ENCODE measurements at places on chromosomes 16 and 17.

DNA sequence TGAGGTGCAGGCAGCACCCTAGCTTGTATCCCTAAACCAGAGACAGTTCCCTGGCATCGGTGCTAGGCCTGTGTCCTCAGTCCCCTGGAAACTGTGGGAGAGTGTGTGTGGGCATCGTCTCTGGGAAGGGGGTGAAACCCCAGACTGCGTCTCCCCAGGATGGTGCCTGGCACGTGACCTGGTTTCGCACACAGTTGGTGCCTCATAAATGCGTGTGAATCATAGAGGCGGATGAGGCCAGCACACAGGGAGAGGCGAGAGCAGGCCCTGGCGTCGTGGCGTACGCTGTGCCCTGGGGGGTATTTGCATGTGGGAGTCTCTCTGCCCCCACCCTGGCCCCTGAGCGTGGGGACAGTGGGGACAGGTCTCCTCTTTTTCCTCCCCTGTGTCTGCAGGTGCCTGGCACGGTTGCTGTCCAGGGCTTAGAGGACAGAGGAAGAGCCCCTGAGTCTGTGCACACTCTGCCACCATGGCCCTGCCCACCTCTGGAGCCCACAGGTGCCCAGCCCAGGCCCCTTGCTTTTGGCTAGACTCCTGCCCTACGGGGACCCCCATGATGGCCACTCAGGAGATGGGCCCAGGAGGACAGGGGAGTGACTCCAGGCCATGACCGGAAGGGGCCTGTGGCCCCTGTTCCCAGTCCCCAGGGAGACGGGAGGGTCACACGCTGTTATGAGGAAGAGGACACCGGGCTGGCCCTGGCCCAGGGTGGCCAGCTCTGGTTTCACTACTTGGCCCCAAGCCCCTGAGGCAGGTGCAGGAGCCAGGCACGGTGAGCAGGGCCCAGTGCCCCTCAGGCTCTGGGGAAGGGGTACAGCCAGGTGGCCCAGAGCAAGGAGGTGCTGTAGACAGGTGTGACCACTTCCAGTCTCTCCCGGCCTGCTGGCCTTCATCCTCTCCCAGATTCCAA, 1.3 kb upstream of the FSCN2 start:
- no peak for DNase-seq

DNA sequence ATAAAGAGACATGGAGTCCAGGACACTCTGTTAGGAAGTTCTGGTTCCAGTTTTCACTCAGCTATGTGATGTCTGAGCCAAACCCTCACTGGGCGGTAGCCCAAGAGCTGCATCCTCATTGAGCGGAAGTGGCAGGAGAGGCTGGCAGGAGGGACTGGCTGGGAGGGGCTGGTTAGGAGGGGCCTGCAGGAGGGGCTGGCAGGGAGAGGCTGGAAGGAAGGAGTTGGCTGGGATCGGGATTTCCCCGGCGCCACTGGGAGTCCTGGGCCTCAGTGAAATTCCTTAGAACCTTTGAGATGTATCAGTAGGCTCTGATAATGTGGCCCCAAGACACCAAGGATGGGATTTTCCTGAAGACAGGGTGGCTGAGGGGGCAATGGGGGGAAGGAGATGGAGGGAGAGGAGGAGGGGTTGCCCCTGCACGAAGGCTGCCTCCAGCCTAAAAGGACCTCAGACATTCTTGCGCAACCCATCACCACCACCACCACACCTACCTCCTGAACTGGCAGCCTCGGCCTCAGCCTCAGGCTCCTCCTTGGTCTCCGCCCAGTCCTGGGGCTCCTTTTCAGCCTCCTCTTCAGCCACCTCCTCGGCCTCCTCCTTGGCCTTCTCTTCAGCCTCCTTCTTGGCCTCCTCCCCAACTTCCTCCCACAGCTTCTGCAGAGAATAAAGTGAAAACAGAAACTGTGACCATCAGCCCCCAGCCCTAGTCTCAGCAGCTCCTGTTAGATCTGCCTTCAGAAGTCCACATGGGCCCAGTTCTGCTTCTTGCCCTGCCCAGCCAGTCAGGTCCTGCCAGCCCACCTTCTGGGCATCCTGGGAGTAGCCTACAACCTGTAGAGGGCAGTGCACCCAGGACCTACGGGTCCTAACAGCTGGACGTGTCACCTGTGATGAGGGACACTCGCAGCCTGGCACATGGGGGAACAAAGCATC, 31.7 kb downstream of the CNGB1 start:
- DNase-seq, result no peak

GRCh38 chr16:22673421-22673831, 140.5 kb upstream of the HS3ST2 start:
- no peak for DNase-seq

DNA sequence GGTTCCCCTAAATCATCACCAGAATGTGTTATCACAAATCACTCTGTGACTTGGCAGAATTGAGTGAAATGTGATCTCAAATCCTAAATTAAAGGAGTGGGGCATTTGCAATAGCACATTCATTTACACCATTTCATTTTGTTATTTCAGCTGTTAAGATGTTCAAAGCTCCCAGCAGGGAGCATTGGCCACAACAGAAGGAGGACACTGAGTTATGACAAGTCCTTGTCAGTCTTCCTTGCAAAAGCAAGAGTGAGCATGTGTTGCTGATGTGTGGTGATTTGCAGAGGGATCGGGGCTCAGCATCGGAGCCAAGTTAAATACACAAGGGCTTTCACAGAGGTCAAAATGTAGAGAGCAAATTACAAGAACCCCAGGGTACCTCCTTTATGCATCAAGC, 372.2 kb upstream of the CDH5 start:
- DNase-seq, result no peak

DNA sequence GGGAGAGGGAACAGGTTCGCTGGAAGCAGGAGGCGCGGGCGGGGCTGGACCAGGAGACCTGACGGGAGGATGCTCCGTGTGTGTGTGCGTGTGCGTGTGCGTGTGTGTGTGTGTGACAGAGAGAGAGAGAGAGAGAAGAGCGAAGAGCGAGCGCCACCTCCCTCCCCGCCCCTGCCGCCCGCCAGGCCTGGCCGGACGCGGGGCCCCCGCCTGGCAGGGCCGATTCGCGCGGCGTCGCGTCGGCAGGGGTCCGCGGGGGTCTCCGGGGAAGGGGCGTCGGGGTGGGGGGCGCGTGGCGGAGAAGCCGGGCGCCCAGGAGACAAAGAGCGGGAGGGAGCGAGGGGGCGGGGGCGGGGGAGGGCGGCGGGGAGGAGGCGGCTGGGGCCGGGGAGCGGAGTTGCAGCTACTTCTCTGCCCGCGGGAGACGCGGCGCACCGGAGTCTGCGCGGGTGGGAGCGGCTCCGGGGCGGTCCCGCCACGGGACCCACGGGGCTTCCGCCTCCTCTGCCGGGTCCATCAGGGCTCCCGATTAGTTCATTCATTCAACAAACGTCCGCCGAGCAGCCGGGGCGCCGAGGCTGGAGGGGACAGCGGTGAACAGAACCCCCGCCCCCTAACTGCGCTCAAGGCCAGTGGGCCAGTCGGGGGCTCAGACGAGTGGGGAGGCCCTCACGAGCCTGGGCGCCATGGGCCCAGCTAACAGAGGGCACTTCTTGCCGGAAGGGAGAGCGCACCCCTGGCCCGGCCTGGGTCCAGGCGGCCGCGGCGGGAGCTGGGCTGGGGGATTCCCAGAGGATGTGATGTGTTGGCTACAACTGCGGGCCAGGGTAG, at the start of gene SAMD14:
Gene SAMD14 (minus strand): TSS at position 433 of the 831 bp plus-strand sequence. CDS start 5,201 bp downstream, outside the sequence.
- DNase-seq, result peak; percentile 71

GRCh38 chr16:3122926-3123570, 10.7 kb downstream of the ZNF205 start:
- DNase-seq, result no peak

DNA sequence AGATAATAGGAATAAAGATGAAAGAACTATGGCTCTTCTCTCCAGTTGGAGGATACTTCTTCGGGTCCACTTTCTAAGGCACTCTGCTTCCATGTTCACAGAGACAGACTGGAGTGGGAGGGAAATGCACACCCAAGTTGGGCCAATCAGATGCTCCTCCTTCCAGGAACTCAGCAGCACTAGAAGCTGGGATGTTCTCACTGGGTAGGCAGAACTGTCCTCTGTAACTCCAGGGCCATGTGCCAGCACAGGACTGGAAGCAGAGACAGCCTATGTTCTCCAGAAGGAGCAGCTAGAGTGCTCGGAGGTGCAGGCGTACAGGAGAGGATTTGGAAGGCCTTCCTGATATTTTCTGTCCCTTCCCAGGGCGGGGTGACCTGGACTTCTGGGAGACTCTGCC, 49.9 kb upstream of the SREBF1 start:
- DNase-seq, result no peak

DNA sequence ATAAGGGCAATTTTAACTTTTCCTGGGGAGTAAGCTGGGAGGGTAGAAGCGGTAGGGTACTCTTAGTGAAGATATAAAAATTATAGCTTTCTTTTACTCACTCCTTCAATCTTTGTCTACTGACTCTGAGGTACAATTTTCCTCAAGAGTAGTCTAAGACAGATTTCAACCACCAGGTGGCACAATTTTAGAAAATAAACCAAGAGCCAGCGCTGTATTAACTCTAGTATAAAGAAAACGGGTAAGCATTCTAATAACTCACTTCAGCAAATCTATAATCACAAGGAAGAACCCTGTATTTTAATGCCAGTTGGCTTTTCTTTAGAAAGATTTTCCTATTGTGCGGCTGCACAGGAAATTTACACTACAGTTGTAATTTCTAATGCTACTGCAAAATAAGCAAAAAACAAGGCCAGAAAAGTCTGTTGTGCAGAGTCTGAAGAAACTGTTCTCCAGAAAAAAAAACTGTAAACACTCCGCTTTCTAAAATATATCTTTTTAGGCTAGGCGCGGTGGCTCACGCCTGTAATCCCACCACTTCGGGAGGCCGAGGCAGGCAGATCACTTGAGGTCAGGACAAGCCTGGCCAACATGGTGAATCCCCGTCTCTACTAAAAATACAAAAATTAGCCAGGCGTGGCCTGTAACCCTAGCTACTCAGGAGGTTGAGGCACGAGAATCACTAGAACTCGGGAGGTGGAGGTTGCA, 1.9 kb downstream of the CMC2 start:
- peak; percentile 80 for DNase-seq

- no peak for DNase-seq
Observed at GRCh38 chr17:20999841-21000532, 42.8 kb downstream of the USP22 start.

- no peak for DNase-seq
Observed at GRCh38 chr17:17723354-17724261, 42.4 kb downstream of the RAI1 start.

GRCh38 chr17:81461607-81462500, 50.7 kb downstream of the ACTG1 start:
- no peak for DNase-seq

- DNase-seq, result no peak
Observed at GRCh38 chr17:9036336-9036735, 15.0 kb downstream of the NTN1 start.

DNA sequence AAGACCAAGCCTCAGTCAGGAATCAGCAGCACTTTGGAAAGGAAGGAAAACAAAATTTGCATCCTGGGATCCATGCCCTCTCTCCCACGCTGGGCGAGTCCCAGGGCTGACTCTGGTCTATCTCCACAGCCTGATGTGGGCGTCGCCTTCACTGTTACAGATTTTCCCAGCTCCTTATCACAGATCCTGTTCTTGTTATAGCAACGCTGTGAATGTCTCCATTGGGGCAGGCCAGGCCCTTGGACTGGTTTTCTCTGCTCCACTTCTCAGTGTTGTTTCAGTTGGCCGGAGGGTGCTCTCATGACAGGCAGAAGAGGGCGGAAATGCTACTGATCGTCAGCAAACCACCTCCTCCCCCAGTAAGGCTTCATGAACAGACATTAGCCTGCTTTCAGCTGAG, 127.9 kb upstream of the CDH11 start:
- no peak for DNase-seq

DNA sequence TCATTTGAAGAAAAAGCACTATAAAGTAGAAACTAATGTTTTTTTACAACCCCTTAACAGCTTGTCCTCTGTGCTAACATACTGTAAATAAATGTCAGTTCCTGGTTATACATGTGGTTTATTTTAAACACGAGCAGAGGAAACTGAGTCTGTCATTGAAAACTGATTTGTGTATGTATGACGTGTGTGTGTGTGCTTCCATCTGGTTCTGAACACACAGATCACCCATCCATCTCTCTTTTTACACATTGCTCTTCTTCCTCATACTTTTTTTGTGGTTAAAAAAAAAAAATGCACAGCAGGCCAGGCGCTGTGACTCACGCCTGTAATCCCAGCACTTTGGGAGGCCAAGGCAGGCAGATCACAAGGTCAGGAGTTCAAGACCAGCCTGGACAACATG, 49.5 kb downstream of the ZNF423 start:
- no peak for DNase-seq

DNA sequence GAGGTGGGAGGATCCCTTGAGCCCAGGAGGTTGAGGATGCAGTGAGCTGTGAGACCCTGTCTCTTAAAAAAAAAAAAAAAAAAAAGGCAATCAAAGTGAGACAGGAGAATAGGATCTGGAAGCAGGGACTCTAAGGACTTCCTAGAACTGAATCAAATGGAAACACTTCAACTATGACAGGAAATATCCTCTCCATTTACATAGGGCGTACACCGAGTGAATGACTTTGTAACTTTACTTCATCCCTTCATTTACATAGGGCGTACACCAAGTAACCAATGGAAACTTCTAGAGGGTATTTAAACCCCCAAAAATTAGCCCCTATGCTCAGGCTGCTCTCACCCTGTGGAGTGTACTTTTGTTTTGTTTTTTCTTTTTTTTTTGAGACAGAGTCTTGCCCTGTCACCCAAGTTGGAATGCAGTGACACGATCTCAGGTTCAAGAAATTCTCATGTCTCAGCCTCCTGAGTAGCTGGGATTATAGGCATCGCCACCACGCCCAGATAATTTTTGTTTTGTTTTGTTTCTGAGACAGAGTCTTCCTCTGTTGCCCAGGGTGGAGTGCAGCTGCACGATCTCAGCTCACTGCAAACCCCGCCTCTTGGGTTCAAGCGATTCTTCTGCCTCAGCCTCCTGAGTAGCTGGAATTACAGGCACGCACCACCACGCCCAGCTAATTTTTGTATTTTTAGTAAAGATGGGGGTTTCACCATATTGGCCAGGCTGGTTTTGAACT, 9.6 kb upstream of the PRPSAP1 start:
- no peak for DNase-seq

DNA sequence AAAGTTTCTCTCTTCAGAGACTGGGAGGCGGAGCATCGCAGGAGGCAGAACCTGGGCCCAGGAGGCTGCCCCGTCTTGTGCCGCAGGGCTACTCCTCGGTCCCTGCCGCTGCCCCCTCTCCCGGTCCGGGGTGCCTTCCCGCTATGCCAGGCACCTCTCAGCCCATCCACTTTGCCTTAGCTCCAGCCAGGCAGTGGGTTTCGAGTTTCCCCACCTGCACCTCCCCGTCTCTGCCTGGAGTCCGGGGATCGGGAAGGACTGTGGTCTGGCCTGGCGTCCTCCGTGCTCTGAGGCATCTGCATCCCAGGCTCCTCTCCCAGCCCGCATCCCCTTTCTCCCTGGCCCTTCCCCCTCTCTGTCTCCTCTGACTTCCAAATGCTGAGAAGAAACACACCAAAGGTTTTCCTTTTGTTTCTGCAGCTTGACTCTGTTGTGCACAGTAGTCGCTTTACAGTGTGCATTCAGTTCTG, 26.8 kb upstream of the PIK3R6 start:
- DNase-seq, result no peak

- no peak for DNase-seq
Observed at GRCh38 chr16:89506113-89506504, 2.1 kb upstream of the SPG7 start.

Measured in CD4-positive, alpha-beta T cell treated with Interleukin-10 for 1 hour (primary cell).